ENCODE measurements at places on chromosomes 3 and 15.
A peak's percentile ranks its signal among the peaks of the same experiment; 100 is the strongest.

- no peak for DNase-seq
These were observed 10.1 kb upstream of the CAMK1 start for GRCh38 chr3:9779721-9780457.

DNA sequence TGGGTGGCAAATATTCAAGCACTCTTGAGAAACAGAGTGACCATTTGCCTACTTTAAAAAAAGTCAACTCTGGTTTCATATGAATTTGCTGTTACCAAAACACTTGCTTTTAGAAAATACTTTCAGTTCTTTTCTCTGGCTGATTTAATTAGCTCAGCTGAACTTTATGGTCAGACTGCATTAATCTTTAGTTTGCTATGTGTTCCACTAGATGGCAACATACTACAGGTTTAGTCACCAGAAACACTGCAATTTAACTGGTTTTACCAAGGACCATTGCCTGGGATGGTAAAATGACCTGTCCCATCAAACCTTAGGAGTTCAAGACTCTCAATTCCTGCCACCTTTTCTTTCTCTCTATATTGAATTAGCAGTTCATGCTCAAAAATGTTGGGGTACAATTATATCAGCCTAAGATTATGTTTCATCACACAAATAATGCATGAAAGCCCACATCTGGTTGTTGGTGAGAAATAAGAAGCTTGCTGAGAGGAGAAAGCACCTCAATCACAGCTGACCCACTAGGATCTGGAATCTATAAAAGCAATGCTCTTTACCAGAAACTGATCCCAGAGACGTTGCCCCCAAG lies 14.2 kb downstream of the EIF4E3 start:
- peak; percentile 27 for DNase-seq

DNA sequence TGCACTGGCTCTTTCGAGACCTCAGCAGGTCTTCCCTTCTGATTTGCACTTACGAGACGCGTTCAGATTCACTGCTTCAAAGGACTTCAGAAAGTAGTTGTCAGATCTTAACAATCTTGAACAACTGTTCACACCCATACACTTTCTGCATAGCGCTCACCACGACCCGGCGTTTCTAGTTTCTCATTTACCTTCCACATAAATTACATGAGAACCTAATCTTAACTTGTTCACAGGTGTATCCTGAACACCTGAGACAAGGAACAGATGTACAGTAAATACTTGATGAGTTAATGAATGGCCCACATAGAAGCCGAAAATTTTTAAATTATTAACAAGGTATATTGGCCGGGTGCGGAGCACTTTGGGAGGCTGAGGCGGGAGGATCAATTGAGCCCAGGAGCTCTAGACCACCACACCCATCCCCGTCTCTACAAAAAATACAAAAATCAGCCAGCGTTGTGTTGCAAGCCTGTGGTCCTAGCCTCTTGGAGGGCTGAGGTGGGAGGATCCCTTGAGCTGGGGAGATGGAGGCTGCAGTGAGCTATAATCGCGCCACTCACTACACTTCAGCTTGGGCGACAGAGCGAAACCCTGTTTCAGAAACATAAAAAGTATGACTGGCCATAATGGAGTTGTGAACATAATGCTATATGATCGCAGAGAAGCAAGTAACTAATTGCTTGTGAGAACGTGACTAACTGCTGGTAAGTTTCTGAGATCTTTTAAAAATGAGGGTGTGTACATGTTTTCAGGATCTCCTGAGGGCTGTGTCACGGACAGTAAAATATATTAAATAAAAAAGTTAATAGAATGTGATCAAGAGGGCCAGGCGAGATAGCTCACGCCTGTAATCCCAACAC lies 984 bp upstream of the SMARCC1 start:
- no peak for DNase-seq

DNA sequence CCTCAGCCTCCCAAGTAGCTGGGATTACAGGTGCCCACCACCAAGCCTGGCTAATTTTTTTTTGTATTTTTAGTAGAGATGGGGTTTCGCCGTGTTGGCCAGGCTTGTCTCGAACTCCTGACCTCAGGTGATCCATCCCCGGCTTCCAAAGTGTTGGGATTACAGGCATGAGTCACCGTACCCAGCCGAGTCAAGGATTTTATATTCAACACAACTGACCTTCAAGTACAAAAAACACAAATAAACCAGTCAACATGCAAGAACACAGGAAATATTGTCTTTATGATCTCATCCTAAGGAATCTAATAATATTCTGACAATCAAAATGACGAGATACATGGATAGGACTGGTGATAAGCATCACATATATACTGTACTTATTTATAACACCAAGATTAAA lies 37.9 kb downstream of the TJP1 start:
- no peak for DNase-seq

- no peak for DNase-seq
These were observed 33.3 kb upstream of the SFMBT1 start for GRCh38 chr3:53079147-53079546.

GRCh38 chr3:188687389-188687788 lies 484.4 kb upstream of the TPRG1 start:
- no peak for DNase-seq
